ENCODE measurements at places on chromosomes 4 and X.

GRCh38 chr4:26964994-26965393, 104.4 kb downstream of the STIM2 start:
- no peak for DNase-seq

- no peak for DNase-seq
Measured at GRCh38 chr4:20512033-20512792, 188.0 kb upstream of the PACRGL start.

GRCh38 chrX:97668126-97668525, 784.4 kb downstream of the RPA4 start:
- no peak for DNase-seq

DNA sequence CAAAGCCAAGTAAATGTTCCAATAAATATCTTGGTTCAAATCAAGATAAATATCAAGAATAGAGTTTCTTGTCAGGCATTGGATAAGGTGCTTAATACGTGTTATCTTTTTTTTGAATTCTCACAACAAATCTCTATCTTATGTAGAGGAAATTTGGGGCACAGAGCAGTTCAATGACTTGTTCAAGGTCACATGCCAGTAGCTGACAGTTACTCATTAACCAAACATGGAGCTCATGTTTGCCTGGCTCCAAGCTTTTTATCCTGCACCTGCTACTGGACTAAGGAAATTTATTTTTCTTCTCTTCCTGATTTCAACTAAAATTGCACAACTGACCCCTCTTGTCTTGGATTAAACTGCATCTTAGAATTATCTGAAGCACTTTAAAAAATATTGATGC, 76.3 kb downstream of the ATP10D start:
- DNase-seq, result no peak

DNA sequence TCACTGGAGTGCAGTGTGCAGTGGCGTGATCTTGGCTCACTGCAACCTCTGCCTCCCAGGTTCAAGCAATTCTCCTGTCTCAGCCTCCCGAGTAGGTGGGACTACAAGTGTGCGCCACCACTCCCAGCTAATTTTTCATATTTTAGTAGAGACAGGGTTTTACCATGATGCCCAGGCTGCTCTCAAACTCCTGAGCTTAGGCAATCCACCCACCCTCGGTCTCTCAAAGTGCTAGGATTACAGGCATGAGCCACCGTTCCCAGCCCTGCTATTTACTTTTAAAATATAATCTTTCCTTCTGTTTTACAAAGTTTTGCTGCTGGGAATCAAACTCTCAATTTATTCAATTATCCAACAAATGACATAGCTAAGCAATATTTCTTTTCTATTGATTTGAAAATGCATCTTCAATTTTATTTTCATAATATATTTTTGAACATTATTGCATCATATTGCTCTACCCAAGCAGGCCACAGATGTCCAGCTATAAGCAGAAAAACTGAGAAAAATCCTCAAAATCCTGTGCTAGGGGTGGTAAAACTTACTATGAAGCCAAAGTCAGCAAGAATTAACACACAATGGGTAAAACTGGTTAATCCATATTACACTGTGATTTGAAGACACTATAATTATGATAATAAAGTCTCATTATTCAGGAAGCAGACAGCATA, 5.2 kb downstream of the TIFA start:
- no peak for DNase-seq

DNA sequence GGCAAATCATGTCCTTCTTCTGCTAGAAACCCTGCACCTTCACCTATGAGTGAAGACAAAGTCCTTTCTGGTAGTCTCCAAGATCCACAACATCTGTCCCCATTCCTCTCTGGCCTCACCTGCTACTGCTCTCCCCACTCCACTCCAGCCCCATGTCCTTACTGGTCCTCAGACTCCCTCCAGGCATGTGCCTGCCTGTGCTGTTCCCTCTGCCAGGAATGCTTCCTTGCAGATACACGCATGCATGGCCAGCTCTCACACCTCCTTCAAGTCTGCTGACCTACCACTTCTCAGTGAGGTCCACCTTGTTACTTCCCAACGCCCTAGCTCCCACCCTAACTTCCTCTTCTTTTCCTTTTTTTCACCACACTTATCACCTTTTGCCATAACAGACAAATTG, 18.1 kb downstream of the HMGB2 start:
- DNase-seq, result no peak

DNA sequence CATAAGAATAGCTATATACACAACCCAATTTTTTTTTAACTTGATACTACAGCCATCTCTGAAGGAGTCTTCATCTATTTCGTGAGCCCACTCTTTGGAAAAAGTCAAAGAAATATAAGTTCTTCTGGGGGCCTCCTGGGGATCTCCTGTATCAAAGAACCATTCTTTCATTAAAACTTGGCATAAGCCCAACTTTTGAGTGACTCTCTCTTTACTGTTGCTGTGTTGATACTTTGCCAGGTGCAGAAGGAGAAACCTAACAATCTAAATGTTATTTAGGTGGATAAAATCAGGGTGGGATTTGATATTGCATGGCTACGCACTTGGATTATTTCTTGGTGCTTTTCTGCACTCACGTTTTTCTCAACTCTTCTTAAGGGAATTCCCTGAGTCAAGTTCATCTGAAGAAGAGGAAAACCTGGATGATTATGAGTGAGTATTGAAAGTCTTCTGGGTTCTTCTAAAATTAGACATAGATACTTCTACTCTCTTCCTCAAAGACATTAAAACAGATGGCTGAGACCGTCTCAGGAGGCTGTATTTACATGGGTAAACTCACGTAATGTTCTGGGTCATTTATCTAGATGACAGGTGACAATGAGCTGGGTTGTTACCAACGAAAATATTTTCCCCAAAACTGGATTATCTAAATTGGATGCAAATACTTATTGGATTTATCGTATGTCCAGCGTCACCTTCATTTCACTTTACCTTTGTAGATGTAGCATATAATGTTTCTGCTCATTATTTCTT, 25.2 kb downstream of the BMX start:
- DNase-seq, result no peak

GRCh38 chrX:20729416-20729815, 462.7 kb upstream of the RPS6KA3 start:
- no peak for DNase-seq

DNA sequence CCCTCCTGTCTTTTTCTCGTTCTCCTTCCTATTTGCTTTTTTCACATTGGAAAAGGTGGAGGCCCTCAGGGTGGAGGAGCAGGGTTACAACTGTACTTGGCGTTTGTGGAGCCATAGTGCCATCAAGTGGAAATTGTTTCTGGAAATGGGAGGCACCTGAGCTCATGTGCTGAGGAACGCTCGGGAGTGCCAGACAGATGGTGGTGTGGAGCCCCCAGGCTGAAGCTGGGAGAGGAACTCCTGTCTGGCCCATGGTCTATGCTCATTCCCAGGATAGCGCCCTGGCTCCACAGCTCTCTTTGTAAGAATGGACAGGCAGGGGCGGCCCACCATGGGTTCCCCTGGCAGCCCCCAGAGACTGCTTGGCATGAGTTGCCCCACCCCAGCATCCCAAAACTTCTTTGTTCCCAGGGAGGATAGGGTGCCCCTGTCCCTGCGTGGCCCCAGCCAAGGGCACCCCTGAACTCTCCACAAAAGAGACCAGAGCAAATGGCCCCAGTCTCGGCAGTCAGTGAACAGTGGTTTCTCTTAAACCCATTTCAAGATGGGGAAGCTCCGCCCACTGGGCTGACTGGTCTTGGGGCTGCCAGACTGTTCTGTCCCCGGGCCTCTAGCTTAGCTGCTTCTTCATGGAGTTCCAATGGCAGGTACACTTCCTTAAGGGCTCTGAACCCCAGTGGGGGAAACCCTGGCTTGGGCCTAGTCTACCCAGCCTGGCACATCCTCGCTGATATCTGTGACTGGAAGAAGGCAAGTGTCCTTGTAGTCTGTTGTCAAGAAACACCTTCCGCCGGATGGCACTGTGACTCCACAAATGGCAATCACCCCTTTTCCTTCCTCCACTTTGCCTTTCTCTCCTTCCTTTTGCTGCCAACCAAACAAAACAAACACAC, 70.1 kb downstream of the NBDY start:
- no peak for DNase-seq
